Fibroblast of skin of abdomen (primary cell): ENCODE measurements at places on chromosomes 12 and 14.

DNA sequence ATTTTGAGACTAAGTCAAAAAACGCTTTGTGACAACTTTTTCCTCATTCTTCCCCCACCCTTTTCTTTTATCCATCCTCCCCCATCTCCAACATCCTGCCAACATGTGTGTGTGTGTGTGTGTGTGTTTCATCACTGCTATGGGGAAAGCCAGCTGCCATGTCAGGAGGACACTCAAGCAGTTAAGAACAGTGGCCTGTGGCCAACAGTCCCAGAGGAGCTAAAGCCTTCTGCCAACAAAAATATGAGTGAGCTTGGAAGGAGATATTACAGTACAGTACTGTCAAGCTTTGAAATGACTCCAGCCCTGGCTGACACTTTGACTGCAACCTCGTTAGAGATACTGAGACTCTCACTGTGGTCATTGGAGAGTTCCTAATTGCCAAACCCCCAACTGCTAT, 5.0 kb upstream of the CSRP2 start:
- DNase-seq = peak; percentile 72

DNA sequence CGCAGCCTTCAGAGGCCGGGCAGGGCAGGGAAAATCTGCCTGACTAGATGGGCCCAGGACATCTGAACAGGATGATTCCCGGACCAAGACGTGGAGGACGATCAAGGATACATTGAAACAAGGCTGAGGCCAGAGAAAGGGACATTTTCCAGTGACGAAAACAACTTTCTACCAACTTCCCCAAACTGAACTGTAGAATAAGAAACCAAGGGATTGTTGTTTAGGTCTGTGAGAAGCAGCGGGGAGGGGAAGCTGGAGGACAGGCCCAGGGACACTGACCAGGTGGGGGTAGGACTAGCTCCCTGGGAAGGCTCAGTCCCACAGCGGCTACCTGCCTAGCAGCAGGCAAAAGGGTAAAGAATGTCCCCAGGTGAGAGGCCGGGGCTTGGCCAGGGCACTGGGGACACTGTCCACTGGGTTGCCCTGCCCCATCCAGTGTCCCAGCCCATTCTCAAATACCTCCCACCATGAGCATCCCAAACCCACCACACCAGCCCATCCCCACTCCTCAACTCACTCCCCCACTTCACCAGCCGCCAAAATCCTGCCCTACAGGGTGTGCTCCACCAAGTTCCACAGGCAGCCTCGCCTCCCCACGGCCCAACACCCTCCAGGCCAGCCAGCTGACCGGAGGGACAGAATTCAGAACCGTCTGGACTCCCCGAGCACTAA, 995 bp downstream of the TNFRSF1A start:
- DNase-seq = no peak

DNA sequence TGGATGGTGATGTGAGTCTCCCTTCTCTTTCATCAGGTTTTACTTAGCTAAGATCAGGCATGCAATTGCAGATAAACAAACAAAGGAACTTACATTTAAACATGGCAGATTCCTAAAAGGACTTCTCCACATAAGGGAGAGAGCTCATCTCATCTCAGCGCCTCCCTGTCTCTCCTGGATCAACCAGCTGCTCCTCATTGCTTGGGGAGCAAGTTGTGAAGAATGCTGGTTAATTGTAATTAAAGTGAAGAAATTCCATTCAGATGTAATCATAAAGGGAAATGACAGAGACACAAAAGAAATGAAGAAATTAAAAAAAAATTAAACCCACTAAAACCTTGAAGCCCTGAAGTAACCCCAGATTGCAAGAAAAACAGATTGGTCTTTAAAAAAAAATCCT, 104.4 kb upstream of the DIO2 start:
- DNase-seq = peak; percentile 77

GRCh38 chr14:54188064-54188666, 208.6 kb upstream of the CDKN3 start:
- DNase-seq = no peak

- no peak for DNase-seq
Measured at GRCh38 chr12:7411343-7411742, 32.6 kb downstream of the CD163L1 start.

- no peak for DNase-seq
Measured at GRCh38 chr14:68506645-68507419, 286.0 kb downstream of the ZFP36L1 start.
